ENCODE measurements at places on chromosomes 12 and 14. TPM values are rescaled to one million over a fixed set of nuclear protein-coding genes. Genes with fewer than 3 reads are reported as not detected.

Gene TAS2R8
- total RNA-seq, result not detected

Gene PTGER2
- total RNA-seq, result 10.0 TPM

Gene OR6C2
- not detected for total RNA-seq

Gene MARK3
- 83.1 TPM for total RNA-seq

Gene SOAT2
- total RNA-seq, result 0.19 TPM

Gene AHNAK2
- total RNA-seq, result 72.0 TPM

Gene HOXC5
- 4.8 TPM for total RNA-seq

Gene ASCL1
- not detected for total RNA-seq

Gene CCDC175
- not detected for total RNA-seq

Gene IL22
- total RNA-seq, result not detected

GRCh38 chr12:8156845-8157244, at the start of gene ZNF705A:
Gene ZNF705A, plus strand, starts transcription at chr12:8157015. Its CDS starts 15,611 bp downstream, at chr12:8172626.
- peak; percentile 27 for DNase-seq
- no peaks in the 10 kb centered on the region for H3K4me1 ChIP-seq

DNA sequence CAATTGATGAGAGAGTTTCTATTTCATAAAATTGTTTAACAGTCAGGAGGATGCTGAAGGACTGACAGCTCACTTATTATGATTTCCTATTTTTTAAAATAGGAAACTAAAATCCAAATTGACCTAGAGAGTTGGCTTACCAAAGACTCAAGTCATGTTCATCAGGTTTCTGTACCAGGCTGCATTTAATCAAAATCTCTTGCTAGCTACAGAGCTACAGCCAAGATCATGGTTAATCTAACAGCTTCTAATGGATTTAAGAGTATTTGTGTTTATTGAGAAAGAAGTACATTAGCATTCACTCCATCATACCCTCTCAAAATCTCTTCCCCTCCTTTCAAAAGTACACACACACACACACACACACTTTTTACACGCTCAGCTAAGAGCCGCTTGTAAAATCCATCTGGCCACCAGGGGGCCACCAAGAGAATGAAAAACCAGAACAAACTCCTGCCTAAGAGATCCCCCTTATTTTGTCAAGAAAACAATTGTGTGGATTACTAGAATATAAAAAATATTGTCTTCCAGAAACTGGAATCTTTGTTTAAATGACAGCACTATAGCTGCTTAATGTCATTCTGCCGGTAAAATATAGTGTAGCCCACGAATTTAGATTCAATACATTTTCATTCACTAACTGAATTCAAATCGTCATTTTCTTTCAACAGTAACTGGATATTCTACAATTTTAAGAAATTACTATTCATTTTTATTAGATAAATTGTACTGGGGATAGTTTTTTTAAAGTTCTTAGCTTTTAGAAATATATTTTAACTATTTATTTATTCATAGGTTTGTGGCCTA, 334.0 kb downstream of the BTG1 start:
- no peaks in the 10 kb centered on the region for H3K36me3 ChIP-seq
- no peaks in the 10 kb centered on the region for H3K27me3 ChIP-seq
- DNase-seq, result peak; percentile 77
- H3K27ac ChIP-seq, result no peak overlapping the region

DNA sequence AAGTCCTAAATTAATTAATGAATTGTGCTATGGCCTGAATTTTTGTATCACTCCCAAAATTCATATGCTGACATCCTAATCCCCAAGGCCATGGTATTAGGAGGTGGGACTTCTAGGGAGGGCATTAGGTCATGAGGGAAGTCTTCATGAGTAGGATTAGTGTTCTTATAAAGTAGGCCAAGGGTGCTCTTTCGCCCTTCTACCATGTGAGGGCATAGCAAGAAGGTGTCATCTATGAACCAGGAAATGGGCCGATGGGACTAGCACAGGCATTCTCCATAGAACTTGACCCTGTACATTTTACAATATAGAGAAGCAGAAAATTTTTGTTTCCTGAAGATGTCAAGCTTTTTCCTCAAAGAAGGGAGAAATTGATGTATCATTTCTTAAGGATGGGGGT, 12.5 kb downstream of the SYT10 start:
- H3K4me1 ChIP-seq, result no peaks in the 10 kb centered on the region
- no peak overlapping the region for H3K4me3 ChIP-seq
- H3K27ac ChIP-seq, result no peak overlapping the region
- H3K36me3 ChIP-seq, result no peaks in the 10 kb centered on the region

GRCh38 chr12:90428465-90428864, 526.5 kb downstream of the CCER1 start:
- no peaks in the 10 kb centered on the region for H3K27me3 ChIP-seq
- DNase-seq, result no peak
- H3K4me1 ChIP-seq, result no peaks in the 10 kb centered on the region
- H3K4me3 ChIP-seq, result no peak overlapping the region
- no peak overlapping the region for H3K27ac ChIP-seq
- H3K36me3 ChIP-seq, result no peaks in the 10 kb centered on the region

DNA sequence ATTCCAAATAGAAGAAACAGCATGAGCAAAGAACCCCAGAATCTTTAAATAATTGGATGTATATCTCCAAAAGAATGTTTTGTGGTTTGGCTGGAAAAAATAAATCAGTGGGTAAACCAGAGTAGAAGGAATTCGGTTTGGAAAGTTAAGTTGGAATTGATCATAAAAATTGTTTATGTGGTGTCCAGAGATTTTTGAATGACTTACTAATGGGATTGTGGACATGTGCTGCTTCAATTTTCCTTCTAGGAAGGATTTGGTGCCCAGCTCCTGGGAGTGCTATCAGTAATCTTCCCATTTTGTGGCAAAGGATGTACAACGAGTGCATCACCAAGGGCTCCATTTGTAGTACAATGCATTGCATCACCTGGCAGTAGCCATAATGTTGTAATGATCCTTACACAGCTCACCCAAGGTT, 224.8 kb downstream of the SLC16A7 start:
- H3K36me3 ChIP-seq, result no peaks in the 10 kb centered on the region
- no peak overlapping the region for H3K4me3 ChIP-seq
- H3K4me1 ChIP-seq, result no peaks in the 10 kb centered on the region
- no peaks in the 10 kb centered on the region for H3K27me3 ChIP-seq
- H3K27ac ChIP-seq, result no peak overlapping the region

DNA sequence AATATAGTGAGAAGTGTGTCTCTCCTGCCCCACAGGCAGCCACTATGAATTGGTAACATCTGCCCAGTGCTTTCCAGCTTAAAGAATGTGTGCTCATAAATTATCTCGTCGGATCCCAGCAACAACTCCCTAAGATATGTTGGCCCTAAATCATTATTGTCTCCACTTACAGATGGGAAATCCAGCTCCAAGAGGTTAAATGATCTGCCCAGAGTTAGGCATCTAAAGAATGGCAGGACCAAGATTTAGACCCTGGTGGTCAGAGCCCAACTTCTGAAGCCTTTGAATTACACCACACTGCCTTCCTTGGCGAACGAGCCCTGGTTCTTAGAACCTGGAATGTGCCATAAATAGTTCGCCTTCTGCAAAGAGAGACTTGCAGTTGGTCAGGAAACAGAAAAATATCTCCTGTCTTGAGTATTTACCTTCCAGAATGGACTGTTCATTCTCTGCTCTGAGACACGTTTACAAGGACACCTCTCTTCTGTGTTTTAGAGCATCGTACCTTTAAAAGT, 20.1 kb upstream of the PLEK2 start:
- no peaks in the 10 kb centered on the region for H3K4me1 ChIP-seq
- no peaks in the 10 kb centered on the region for H3K27me3 ChIP-seq
- DNase-seq, result peak; percentile 57
- no peak overlapping the region for H3K4me3 ChIP-seq
- H3K27ac ChIP-seq, result no peak overlapping the region

DNA sequence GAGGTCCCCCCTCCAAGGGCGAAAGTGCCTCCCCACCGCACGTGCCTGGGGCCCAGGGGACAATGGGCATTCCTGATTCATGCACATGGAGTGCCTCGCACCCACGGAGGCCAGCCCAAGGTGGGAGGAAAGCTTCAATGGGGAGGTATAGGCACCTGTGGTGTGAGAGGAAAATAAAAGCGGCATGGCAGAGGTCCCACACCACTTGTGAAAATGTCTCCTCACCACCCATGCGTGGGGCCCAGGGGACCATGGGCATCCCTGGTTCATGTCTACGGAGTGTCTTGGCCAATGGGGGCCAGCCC, 384.7 kb downstream of the ALG10 start:
- H3K4me1 ChIP-seq, result no peaks in the 10 kb centered on the region
- no peaks in the 10 kb centered on the region for H3K27me3 ChIP-seq
- H3K27ac ChIP-seq, result no peak overlapping the region
- peak; percentile 37 for DNase-seq

- DNase-seq, result no peak
- no peaks in the 10 kb centered on the region for H3K36me3 ChIP-seq
- no peaks in the 10 kb centered on the region for H3K27me3 ChIP-seq
Observed at GRCh38 chr14:70354204-70354603, 5.3 kb downstream of the COX16 start.

GRCh38 chr12:48777501-48778400, 11.1 kb downstream of the ADCY6 start:
- H3K27me3 ChIP-seq, result no peaks in the 10 kb centered on the region
- DNase-seq, result no peak
- peaks cover 23% of the 10 kb centered on the region for H3K36me3 ChIP-seq
- H3K27ac ChIP-seq, result no peak overlapping the region
- H3K4me1 ChIP-seq, result peaks cover 6% of the 10 kb centered on the region

DNA sequence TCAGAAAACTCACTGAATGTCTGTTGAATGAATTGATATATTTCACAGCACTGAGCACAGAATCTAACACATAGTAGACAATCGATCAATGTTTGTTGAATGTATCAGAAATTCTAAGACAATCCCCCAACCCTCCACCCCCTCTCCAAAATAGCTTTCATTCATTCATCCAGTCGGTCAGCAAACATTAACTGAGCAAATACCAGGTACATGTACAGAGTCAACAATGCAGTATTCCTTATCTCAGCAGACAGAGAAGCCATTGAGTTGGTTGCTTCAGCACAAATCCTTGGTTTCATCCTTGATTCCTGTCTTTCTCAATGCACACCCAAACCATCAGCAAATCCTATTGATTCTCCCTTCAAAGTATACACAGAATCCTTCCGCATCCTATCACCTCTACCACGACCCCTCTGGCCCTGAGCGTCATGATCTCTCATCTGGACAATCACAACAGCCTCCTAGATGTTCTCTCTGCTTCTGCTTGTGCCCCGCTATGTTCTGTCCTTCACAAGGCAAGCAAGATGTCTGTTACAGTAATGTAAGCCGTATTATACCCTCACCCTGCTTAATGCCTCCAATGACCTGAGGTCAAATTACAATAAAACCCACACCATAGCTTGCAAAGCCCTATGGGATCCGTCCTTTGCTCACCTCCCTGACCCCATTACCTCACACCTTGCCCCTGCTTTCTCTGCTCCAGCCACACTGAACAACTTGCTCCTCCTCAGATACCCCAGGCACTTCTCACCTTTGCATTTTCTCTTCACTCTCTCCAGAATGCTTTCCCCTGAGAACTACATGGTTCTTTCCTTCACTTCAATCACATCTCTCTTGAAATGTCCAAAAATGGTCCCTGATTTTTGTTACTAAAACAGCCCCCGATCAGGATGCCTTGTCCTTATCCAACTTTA, 738.1 kb upstream of the TBX3 start:
- H3K4me3 ChIP-seq, result no peak overlapping the region
- H3K36me3 ChIP-seq, result no peaks in the 10 kb centered on the region
- H3K27me3 ChIP-seq, result no peaks in the 10 kb centered on the region
- DNase-seq, result no peak
- no peaks in the 10 kb centered on the region for H3K4me1 ChIP-seq
